ENCODE measurements at places on chromosomes 2 and 18.

- no peak for DNase-seq
These were observed 7.0 kb upstream of the GPD2 start for GRCh38 chr2:156429211-156429610.

DNA sequence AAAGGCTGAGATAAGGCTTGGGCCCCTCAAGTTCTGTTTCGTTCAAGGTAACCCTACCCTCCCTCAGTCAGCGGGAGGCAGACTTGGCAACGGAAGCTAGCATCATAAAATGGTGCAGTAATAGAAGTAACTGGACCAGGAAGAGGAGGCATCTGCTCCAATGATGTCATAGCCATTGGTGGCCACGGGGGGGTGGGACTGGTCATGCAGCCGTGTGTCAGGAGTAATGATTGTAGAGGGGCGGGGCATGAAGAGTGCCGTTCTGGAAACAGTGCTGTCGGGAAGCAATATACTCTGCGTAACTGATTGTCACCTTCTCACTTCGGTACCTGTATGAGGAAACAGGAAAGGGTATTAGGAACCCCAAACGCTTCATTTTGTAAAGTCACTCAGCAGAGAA is 6.9 kb upstream of the POLR2D start:
- no peak for DNase-seq

DNA sequence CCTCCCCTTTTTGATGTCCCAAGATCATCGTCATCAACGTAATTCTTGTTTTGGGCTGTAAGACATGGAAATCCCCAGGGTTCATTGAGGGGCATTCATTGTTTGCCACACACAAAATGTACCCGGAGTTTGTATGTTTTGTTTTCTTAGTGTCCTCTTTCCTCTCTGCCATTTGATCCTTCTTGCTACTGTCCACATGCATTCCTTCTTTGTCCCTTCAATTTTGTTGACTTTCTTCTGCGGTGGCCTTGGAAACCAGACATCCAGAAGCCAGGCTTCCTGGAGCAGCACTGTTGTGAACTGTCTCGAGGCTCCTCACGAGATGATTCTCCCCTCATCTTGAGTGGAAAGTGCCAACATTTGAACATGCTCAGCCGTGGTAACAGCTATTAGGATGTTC is 24.8 kb downstream of the IGFBP2 start:
- DNase-seq, result no peak

DNA sequence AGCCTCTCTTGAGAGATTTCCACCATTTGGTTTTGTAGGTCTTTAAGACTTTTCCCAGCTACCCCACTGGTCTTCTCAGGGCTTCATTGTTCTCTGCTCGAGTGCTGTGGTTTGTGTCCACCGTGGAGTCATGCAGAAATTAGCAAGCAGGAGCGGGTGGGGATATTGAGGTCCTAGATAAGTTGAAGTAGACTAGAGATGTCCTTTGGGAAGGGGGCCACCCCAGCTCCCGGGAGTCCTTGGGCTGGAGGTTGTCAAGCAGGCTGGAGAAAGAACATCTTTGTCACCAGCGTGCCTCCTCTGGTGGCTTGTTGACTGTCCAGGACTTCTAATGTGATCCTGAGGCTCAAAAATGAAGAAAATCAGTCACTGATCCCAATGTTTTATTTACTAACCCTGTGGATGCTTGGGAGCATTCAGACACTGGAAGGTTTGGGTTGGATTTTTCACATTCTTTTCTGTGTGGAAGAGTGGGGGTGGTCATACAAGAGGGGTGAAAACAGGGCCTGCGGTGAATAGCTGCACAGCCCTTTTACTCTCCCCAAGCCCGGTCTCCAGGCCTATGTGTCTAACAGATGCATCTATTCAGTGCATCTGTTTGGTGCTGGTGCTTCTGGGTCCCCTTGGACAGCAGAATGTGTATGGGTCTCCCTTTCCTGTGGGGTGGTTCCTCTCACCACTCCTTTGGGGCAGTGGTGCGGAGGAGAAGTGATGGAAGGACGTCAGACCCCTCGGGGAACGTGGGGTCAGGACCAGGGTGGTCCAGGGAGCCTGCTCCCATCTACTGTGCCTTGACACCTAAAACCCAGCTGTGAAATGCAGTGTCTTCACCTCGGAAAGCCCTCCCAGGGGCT is 208.1 kb downstream of the KLHL29 start:
- DNase-seq, result no peak

DNA sequence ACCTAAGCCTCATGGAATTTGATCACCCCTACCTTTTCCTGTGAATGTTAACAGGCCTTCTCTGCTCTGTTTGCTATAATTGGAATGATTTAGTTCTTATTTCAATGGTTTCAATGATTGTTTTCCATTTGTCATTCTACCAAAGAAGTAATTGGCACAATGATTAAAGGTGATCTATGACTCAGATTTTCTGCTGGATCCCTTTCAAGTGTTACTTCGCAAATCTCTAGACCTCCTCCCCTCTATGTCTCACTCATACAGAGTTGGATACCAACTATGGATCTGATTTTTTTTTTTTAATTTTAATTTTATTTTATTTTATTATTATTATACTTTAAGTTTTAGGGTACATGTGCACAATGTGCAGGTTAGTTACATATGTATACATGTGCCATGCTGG is 29.6 kb upstream of the FAM117B start:
- no peak for DNase-seq

DNA sequence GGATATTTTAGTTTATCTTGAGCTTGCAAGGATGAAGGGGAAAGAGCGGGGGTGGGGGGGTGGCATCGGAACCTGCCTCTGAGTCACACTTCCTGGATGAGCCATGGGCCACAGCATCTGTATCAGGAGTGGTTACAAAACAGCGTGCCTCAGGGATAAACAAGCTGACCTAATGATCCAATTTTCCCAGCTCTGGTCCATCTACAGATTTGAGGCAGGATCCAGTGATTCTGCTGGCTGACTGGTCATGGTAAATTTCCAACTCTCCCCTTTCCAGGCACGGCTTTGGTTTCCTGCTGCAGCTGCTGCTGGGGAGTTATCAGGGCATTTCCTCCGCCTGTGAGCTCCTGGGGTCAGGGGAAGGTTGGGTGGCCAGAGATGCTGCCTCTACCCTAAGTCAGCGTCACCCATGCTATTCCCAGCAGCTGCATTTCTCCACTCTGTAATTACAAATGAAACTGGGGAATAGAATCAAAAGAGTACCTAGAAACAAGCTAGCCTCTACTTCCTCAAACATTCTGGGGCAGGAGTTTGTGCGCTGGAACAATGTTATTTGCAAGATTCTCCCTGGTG is 4.7 kb upstream of the HPCAL1 start:
- no peak for DNase-seq

DNA sequence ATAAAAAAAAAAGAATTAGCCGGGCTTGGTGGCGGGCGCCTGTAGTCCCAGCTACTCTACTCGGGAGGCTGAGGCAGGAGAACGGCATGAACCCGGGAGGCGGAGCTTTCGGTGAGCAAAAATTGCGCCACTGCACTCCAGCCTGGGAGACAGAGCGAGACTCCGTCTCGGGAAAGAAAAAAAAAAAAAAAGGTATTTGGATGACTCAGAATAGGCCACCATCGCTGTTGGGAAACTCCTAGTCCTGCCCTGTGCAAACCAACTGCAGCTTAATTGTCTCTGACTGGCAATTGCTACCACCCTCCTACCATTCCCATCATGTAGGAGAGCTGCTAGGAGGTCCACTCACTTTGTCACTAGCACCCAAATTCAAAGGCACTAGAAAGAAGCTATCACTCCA is 43.5 kb downstream of the ATP8B1 start:
- no peak for DNase-seq

GRCh38 chr18:45951016-45951714 is 16.0 kb downstream of the EPG5 start:
- no peak for DNase-seq

GRCh38 chr2:236545248-236545658 is 24.4 kb upstream of the ACKR3 start:
- DNase-seq, result no peak

GRCh38 chr18:35732162-35732561 is 150.6 kb downstream of the GALNT1 start:
- peak; percentile 17 for DNase-seq

- no peak for DNase-seq
These were observed 10.1 kb upstream of the TMEM185B start for GRCh38 chr2:120233292-120233691.

DNA sequence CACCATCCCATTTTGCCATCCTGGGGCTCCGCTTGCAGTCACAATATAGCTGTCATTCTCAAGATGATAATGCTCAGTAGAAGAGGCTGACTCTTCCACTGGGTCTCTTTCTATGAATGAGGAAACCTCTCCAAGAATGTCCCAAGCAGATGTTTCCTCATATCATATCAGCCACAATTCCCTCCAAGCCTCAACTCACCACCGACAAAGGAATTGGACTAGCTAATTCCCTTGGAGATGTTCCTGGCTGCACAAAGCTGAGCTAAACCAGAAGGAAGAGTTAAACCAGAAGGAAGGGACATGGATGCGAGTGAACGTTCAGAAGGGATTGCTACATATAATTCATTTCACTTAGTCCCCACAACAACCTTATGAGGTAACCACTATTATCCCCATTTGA is 65.0 kb upstream of the NPAS2 start:
- DNase-seq, result no peak

- DNase-seq, result no peak
These were observed 285.0 kb downstream of the GULP1 start for GRCh38 chr2:188576651-188577050.

GRCh38 chr2:239897596-239898235 is 127.4 kb downstream of the NDUFA10 start:
- no peak for DNase-seq

GRCh38 chr2:176967911-176968450 is 244.6 kb upstream of the HNRNPA3 start:
- no peak for DNase-seq

DNA sequence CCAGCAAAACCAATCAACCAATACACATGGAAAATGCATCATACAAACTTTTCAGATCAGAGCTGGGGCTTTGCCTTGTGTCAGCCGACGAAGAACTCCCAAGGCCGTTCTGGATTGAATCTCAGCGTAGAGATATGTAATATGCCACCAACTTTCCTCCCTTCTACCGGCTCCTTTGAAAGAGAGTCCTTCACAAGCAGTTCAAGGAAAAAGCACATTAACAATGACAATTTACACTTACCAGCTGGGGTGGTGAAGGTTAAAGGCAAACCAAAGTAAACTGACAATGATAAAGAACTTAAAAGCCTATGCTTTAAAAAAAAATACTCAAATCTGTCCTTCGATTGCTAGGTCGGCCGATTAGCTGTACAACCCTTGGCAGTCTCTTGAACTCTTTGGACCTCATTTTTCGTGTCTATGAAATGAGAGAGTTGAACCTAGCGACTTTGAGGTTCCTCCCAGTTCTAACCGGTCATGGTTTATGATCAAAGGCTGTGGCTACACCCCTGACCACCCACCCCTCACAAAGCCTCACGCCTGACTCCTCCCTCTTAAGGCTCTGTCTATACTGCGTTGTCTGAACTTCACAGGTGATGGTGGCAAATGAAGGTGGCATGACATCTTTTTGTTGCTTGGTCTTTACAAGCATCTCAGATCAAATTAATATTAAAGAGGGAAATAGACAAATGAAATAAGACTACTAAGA is 46.2 kb downstream of the BCL2 start:
- no peak for DNase-seq

DNA sequence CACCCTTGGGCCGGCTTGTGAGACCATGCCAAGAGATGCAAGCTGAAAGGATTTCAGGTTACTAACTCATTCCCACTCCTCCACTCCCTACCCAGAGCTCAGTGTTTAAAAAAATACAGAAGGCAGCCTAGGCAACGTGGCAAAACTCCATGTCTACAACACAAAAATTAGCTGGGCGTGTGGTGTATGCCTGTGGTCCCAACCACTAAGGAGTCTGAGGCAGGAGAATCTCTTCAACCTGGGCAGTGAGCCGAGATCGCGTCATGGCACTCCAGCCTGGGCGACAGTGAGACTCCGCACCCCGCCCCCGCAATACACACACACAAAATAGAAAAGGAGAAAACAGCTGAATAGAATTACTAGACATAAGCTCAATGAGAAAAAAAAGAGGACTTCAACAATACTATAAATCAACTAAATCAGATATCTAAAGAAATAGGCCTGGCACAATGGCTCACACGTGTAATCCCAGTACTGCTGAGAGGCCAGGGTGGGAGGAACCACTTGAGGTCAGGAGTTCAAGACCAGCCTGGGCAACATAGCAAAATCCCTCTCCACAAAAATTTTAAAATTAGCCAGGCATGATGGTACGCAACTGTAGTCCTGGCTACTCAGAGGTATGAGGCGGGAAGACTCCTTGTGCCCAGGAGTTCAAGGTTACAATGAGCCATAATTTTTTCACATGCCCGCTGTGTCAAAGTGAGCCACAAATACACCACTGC is 10.1 kb downstream of the IWS1 start:
- DNase-seq, result no peak

DNA sequence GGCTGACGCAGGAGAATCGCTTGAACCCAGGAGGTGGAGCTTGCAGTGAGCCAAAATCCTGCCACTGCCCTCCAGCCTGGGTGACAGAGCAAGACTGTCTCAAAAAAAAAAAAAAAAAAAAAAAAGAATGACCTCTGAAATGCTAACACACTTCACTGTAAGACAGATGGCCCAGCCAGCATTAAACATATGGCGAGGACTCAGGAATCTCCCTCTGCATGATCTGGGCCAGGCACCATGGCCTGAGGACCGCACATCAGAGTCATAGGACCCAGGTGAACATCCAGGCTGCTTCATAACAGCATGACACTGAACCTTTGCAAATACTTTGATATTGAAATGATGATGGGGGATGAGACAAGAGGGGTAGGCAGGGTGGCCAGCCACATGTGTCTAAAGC is 56.1 kb upstream of the DNMT3A start:
- DNase-seq, result no peak

Data from forelimb muscle (tissue), 1 donor.